HuH-7 (cell line): ENCODE measurements at places on chromosomes 6 and 20.
A peak's percentile ranks its signal among the peaks of the same experiment; 100 is the strongest.

- DNase-seq, result no peak
These were observed 59.1 kb downstream of the EZR start for GRCh38 chr6:158759966-158760617.

DNA sequence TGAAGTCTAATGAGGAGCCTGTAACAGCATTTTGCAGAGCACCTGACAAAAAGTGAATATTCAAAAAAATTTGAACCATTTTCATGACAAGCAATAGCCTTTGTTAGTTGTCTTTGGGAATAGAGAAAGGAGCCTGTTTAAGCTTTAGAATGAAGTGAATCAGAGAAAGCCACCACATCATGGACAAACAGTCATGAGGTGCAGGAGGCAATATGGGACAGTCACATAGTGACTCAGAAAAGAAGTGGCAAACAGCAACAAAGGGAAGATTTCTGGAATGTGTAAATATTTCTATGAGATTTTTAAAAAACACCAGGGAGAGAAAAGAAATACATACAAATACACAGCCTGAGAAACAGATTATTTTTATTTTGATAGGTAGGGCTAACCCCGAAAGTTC lies 6.6 kb downstream of the KLHL31 start:
- no peak for DNase-seq

DNA sequence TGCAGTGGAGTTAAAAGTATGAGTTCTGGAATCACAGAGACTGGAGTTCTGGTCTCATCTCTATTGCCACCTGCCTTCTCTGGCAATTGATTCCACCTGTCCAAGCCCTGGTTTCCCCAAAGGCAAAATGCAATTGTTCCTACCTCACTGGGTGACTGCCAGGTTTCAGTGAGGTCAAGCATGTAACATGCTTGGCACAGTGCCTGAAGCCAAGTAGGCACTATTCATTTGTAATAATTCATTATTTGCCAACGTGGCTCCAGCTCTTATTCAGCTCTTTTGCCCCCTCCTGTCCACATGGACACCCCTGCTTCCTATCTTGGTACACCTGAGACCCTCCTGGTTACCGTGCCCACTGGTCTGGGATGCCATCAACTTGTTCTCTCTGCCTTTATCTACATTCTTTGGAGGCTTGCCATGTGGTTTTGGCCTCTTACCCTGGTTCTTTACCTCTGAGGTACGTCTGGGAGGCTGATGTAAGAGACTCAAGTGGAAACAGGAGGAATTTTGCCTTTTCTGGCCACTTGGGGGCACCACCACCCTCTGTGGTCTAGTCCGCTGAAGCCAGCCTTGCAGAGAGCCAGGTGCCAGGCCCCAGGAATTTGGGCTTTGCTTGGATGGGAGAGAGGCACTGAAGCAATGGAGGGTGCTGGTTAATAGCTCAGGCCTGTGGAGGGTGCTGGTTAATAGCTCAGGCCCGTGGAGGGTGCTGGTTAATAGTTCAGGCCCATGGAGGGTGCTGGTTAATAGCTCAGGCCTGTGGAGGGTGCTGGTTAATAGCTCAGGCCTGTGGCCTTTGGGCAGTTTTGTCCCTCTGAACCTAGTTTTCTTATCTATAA lies 1.7 kb downstream of the KCNK15 start:
- peak; percentile 88 for DNase-seq

GRCh38 chr20:23357767-23358562 lies 4.0 kb upstream of the GZF1 start:
- peak; percentile 96 for DNase-seq

- DNase-seq, result no peak
These were observed 332.3 kb downstream of the ZFAND3 start for GRCh38 chr6:38151580-38152500.

DNA sequence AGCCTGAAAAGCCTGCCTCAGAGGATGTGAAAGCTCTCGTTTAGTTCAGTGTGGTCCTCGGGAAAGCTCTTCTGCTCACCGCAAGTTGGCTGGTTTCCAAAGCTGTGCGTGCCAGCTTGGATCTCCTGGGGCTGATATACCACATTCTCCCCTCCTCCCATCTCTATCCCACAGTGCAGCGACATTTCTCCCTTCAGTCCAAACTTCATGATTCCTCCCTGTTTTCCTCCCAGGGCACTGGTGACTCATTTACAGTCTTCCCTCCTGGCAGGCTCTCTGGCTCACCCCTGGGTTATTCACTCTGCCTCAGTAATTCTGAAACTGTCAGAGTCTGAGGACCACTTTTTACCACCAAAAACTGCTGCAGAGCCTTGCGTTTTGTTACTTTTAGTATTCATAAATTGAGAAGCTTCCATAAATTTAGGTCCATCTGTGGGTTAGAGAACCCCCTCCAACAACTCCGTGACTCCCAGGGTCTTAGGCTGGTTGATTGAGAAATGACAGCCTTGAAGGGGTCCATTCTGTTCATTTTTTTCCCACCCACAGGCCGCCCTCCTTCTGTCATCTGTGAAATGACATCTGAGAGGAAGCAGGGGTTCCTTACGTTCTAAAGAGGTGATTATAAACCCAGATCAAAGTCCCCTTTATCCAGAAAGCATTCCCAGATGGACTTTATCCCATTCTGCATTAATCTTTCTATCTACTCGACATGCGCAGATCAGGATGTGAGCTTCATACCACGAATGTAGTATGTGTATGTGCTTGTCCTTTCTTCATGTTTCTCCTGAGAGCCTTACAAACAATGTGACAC lies 6.1 kb downstream of the TRIM10 start:
- no peak for DNase-seq

- DNase-seq, result no peak
These were observed 222.7 kb upstream of the OPRM1 start for GRCh38 chr6:153816366-153816765.

GRCh38 chr20:43699941-43700565 lies 26.7 kb downstream of the GTSF1L start:
- no peak for DNase-seq

GRCh38 chr20:36563374-36563773 lies 10.0 kb upstream of the TGIF2 start:
- DNase-seq, result no peak

GRCh38 chr6:25448965-25449538 lies 169.9 kb downstream of the CARMIL1 start:
- DNase-seq, result no peak
